GF-D8 (cell line): ENCODE measurements at places on chromosomes 7 and 10.

DNA sequence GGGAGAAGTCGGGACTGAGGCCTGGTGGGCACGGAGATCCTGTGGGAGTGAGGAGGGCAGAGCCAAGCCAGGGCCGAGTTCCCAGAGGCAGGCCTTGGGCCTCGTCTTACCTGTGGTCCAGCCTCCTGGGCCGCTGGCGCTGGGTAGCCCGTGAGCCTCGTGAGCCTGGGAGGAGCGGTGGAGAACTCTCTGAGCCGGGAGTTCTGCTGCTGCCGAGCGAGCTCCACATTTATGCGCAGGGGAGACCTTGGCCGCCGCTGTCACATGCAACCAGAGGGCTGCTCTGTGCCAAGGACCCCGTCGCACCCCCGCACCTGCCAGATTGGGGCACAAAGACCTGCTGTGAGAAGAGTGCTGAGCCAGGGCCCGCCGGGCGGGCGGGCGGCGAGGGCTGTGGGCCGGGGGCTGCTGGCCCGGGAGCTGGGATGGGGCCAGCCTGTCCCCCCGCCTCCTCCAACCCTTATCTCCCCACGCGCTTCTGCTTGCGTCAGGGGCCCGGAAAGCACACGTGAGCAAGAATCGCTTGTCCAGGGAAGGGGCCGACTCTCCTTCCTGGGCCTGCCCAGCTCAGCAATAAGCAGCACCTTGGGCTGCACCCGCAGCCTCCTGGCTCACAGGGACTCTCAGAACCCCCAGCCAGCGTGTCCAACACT lies 10.2 kb downstream of the VENTX start:
- no peak for DNase-seq

DNA sequence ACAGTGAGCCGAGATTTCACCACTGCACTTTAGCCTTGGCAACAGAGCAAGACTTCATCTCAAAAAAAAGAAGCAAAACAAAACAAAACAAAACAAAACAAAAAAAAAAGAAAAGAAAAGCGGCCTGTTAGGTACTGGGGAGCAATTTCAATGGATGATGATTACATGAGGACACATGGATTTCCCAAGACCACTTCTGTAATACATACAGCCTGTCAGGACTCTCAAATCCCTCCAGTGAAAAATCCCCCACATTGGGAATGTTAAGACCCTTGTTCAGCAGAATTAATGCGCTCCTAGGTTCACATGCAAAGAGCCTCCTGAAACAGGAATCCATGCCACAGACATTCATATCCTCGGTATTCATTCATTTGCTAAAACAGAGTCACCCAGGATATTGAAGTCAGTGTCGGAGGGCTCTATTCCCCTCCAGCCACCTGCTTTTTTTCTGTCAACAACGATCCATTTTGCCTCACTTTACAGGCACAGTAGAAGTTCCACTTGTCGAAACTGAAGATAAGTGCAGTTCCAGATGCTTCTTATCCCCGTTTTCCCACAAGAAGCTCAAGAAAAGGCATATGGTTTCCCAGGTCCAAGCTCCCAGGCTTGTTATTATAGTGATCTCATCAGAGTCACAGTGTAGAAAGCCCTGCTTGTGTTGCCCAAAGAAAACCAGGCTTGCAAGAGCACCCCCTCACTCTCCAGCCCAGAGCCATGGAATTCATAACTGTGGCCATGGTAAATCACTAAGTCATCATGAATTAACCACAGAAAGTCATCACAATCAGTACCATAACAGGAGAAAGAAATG lies 20.2 kb downstream of the SLC16A12 start:
- no peak for DNase-seq

DNA sequence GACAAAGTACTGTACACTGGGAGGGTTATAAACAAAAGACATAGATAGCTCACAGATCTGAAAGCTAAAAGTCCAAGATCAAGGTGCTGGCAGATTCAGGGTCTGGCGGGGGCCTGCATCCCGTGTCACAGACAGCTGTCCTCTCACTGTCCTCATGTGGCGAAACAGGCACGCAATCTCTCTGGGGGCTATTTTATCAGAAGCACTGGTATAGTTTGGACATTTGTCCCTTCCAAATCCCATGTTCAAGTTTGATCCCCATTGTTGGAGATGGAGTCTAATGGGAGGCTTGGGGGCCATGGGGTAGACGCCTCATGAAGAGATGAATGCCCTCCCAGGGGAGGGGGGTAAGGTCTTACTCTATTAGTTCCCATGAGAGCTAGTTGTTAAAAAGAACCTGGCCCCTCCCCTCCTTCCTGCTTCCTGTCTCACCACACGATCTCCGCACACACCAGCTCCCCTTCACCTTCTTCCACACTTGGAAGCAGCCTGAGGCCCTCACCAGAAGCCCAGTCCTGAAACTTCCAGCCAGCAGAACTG lies 72.5 kb upstream of the UCN3 start:
- peak; percentile 75 for DNase-seq

- peak; percentile 82 for DNase-seq
Observed at GRCh38 chr7:151008143-151008510, 16.2 kb downstream of the ATG9B start.

DNA sequence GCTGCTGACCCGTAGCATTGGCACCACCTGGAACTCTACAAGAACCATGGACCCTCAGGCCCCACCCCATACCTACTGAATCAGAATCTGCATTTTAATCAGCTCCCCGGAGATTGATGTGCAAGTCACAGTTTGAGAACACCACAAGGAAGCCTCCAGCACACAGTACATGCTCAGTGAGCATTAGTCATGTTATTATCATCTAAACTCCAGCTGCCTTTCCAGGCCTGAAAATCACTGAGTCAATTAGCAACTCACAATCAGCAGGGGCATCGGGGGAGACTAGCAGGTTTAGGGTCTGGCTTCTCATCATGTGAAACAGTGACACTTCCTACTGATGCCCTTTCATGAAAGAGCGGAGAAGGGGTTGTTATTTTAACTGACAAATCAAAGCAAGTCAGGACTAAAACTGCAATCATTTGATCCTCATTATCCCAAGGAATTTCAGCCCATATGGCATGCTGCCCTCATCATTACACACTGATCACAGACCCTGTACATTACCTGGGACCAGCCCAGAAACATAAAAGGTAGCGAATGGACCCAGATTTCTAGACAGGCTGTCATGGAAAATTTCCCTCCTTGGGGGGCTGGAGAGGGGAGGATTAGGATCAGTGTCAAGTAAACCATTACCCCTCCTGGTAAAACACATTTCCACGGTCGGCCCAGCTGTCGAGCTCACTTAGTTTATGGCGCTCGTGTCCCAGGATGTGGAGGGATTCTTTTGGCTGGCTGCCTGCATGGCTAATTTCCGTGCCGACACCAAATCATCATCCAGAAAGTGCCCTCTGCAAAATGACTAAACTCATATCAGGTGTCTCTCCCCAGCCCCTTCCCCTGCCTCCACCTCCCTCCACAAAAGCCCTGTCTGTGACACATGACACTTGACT lies 122.8 kb downstream of the PRLHR start:
- DNase-seq, result no peak

DNA sequence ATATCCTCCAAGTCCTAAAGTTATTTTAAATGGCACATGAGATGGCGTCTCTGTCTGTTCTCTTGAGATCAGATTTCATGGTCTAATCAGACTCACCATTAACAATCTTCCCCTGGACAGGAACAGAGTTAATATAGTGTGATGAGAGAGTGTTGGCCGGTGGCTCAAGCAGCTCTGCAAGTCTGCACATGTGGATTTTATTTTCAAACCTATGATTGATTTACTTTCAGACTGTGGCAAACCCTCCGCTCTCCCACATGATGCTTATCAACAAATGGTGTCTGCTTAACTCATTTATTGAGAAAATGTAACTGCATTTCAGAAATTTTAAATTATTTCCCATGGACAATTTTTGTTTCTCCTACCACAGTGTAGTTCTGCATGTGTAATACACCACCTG lies 46.5 kb upstream of the HGF start:
- DNase-seq, result no peak

GRCh38 chr10:132148261-132149251 lies 38.2 kb upstream of the DPYSL4 start:
- no peak for DNase-seq

DNA sequence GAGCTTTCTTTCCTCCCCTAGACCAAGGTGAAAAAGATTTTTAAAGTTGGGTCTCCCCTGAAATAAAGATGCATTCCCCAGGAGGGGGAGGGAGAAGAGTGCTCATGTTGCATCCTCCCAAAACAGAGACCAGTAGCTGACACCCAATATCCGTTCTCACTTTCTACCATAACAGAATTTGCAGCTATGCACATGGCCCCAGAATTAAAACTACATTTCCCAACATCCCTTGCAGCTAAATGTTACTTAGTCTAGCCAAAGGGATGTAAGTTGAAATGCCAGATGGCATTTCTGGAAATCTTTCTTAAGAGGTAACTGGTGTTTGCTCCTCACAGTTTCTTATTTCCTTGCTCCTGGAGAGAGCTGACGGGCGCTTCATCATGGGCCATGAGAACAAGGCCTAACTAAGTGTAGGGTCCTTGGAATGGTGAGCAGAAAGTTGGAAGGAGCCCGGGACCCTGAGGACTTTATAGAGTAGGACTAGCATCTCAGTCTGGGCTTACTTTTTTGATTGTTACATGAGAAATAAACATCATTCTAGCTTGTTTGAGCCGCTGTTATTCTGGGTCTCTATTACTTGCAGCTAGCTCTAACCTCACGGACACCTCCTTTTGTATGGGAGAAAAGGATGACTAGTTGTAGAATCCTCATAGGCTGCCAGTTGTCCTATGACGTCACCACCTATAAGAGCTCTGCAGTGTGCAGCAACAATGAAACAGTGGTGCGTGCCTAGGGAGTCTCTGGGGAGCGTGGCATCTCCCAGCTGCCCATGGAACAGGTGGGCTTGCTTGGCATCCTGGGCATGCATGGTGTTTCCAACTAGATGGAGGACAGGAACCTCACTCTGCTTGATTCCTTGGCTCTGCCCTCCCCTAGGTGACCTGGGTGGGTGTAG lies 46.1 kb upstream of the EXOC6 start:
- DNase-seq, result no peak

DNA sequence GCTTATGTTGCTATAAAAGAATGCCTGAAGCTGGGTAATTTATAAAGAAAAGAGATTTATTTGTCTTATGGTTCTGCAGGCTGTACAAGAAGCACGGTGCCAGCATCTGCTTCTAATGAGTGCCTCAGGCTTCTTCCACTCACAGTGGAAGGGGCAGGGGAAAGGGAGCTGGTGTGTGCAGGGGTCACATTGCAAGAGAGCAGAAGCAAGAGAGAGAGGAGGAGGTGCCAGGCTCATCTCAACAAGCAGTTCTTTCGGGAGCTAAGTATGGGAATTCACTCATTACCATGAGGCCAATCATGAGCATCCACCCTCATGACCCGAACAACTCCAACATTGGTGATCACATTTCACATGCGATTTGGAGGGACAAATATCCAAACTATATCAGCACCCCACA lies 17.2 kb upstream of the SLK start:
- no peak for DNase-seq

GRCh38 chr10:17431871-17432311 lies 22.5 kb downstream of the ST8SIA6 start:
- DNase-seq, result no peak

DNA sequence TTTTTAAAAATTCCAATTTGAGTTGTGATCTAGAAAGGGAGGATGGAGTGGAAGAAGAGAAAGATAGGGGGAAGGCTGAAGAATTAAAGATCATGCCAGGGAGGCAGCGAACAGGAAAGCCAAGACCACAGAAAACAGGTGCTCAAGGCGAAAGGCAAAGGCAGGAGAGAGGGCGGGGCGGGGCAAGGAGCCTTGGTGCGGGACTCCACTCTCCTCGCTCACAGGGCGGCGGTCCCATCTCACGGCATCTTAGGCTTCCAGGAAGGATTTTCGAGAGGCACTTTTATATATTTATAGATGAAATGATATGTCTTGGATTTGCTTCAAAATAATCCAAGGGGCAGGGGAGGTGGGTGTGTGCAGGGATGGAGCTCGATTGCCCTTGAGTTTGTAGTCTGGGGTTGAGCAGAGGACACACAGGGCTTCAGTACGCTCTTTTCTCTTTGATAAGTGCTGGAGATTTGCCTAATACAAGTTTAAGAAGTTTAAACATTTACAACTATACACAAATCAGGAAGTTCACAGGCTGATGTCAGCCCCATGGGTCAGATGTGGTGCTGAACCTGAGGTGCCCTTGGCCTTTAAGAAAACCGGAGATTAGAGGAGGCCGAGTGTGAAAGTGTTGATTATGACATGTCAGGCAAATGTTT lies 161.1 kb downstream of the PRKAG2 start:
- no peak for DNase-seq

DNA sequence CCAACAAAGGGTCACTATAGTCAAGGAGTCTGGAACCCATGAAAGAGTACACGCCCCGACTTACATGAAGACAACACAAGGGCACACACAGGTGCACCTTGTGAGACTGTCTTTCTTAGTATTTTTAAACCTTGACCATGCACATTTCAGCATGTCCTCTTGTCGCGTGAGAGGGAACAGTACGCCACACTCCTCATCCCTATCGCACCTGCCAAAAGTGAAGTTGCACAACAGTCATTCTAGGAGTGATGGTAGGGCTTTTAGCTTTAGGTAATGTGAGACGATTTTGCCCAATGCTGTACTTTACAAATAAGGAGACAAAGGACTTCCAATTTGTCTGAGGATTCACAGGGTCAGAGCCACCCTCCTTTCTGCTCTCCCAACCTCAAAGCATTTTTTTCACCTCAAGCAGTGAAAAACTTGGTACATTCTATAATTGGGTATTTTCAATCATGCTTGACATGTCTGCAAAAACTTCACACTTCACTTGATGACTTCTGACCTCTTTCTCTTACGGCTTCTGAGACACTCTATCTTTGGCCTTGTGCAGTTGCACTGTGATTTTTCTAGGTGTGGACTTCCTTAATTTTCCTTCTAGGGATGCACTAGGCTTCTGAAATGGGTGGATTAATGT lies 173.9 kb upstream of the GRB10 start:
- no peak for DNase-seq

GRCh38 chr7:5286933-5287332 lies 4.2 kb downstream of the SLC29A4 start:
- no peak for DNase-seq

GRCh38 chr10:12602521-12602920 lies 253.2 kb downstream of the CAMK1D start:
- DNase-seq, result no peak

DNA sequence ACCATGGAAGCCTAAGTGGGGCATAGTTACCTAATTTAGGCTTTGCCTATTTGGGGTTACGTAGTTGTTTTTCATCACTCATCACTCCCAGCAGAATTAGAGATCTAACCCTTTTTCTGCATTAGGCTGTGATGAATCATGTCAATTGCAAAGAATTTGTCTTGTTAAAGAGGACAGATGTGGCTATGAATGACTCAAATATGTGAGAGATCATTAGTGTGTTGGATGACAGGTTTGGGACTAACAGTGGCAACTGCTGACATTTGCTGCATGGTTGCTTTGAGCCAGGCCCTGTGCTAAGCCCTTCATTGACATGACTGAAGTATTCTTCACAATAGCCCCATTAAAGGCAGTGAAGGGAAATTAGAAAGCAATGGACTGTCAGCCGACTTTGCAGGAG lies 83.4 kb upstream of the BMPER start:
- DNase-seq, result no peak
